ENCODE measurements at places on chromosomes 12 and 14. TPM values are rescaled to one million over a fixed set of nuclear protein-coding genes. Genes with fewer than 3 reads are reported as not detected.

GRCh38 chr12:120115066-120115465, 1.5 kb downstream of the RAB35 start:
- no peak for DNase-seq

GRCh38 chr12:132398386-132398991, 69.1 kb upstream of the GALNT9 start:
- DNase-seq: no peak

DNA sequence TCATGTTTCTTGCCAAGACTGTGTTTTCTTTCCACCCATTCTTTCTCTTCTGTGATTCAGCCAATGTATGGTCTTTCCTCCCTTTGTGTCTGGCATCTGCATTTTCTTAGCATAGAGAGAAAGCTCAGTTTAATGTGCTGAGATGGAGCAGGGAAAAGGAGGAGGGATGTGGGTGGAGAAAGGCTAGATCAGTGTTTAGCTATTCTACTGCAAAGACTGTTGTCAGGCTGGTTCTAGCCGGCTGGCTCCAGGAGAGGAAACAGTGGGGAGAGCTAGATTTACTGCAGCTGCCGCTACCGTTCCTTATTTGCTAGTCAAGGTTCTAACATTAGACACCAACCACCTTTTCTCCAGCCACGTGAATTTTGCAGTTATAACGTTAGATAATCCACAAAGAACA, 5.2 kb upstream of the RIMKLB start:
- peak; percentile 12 for DNase-seq

- peak; percentile 49 for DNase-seq
Observed at GRCh38 chr12:63787306-63787705, 7.6 kb downstream of the RXYLT1 start.

GRCh38 chr12:78683031-78683430, 181.5 kb upstream of the SYT1 start:
- no peak for DNase-seq

GRCh38 chr14:102417001-102417431, 54.3 kb downstream of the TECPR2 start:
- DNase-seq: no peak

DNA sequence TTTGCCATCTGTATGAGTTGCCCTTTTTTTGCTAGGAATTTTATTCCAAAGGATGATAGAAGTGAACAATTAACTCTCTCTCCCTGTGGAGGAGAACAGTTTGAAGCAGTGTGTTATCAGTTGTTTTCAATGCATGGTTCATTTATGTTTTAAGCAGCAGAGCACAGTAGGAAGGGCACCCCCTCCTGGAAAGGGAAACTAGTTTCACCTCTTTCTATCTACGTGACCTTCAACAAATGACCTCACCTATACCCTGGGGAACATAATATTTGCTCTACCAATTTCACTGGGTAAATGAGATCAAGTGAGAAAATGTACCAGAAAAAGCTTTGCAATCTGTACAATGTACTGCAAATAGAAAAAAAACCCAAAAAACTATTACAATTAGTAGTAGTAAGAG, 5.4 kb upstream of the DCP1B start:
- no peak for DNase-seq

GRCh38 chr14:89757313-89757939, 197.1 kb downstream of the EFCAB11 start:
- DNase-seq: no peak

DNA sequence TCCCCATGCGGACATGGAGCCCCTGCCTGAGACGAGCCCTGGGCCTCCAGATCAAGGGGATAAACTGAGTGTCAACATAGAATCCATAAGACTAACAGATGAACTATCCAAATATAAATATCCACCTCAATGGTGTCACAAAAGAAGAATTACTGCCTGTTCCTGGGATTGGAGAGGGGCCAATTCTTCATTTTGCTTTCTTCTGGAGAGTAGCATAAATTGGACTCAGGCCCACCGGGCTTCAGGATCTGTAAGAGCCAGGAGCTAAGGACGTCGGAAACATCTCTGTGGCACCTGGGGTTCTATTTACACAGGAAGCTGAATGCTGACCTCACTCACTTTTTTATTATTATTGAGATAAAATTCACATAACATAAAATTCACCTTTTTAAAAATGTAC, 408.2 kb upstream of the CCDC196 start:
- DNase-seq: no peak

GRCh38 chr12:32181498-32182175, 75.0 kb downstream of the BICD1 start:
- no peak for DNase-seq

DNA sequence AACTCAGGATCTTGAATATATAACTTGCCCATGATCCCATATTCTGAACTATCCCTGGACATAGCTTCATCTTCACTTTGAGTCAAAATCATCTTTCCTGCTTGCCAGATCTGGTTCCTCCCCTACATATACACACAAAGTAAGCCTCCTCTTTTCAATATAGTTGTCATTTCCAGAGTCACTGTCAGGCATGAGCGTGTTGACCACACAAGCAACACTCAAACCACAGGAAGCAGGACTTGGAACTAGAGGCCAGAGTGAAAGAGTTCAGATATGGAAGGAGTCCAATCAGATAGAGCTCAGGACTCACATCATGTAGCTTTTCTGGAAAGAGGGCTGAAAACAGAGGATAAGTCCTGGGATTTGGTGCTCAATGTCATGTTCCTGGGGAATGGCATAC, 1140.6 kb downstream of the BCL11B start:
- no peak for DNase-seq

DNA sequence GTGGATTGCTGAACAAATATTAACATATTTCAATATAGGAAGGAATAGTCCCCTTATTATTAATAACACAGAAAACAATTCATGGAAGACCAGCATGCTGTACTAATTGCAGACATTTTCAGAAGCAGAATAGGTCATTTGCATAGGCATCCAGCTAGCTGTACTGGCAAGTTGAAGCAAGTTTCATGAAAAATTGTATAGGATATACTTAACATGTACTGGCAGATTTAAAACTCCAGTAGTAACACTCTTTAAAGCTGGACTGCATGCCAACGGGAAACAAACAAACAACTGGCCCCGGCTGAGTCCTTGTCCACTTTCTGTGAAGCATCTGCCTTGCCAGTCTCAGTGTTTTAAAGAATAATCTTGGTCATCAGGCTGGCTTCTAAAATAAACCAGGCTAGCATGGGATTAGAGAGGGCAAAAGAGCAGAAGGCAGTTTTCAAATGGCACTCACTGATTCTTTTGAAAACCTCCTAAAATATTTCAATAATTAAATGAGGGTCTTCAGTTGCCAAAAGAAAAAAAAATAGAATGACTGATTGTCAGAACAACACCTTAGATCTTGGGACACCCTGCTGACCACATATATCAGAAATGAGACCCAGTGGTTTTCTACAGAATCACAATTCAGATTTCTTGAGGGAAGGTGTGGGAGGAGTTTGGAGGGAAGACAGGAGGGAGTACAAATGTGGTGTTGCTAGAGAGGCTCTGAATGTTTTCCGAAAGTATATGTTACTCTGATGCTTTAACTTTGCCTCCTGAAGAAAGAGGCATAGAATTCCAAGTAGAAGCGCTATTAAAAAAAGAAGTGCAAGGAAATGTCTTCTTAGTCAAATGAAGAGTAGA, 122.5 kb upstream of the KRAS start:
- DNase-seq: no peak

GRCh38 chr14:97848317-97848980, 1051.3 kb downstream of the VRK1 start:
- no peak for DNase-seq

DNA sequence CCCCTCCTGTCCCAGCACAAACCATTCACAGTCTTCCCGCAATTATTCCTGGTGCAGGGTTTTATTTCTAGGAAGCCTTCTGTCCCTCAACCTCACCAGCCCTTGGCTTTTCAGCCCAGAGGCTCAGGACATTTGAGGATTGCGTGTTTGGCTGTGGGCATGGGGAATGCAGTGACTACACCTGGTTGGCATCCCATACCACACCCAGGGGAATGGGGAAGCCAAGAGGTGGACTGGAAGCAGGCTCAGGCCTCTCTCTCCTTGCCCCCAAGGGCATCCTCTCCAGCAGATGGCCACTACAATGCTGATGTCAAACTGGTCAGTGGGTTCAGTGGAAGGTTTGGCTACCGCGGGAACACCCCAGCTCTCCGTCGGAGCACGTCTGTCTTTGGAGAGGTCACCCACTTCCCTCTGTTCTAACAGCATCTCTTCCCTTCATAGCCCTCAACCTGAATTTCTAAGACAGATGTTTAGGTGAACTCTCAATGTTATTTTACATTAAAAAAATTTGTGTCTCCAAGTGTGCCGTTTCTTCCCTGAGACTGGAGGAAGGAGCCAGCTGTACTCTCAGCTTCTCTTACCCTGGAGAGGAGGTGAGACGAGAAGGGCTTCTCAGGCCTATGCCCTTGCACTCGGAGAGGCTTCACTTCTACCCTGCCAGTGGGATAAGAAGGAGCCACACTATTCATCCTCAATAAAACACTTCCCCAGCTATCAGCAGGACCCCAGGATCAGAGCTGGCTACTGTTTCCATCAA, 35.5 kb downstream of the DCAF4 start:
- peak; percentile 25 for DNase-seq

DNA sequence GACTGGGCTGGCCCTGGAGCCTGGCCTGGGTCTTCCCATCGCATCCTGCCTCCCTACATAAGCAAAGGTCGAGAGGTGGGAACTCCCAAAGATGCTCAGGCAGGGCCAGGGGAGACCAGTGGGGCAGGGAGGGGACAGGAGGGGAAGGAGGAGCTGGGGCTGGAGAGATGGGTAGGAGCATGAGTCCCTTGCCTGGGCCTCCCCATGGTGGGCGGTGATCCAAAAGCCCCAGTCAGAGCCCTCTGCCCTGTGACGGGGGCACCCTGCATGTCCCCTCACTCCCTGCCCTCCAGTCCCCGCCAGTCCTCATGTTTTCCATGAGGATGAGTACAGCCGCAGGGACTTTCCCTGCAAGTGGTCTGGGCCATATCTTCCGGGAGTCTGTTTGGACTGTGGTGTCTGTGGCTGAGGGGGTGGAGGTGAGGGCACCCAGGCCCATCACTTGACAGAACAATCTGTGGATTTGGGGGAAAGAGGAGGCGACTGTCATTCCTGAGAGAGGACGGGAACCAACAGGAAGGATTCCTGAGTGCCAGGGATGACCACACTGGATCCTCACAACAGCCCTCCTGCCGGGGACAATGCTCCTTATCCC, 9.3 kb downstream of the BDKRB2 start:
- DNase-seq: no peak

DNA sequence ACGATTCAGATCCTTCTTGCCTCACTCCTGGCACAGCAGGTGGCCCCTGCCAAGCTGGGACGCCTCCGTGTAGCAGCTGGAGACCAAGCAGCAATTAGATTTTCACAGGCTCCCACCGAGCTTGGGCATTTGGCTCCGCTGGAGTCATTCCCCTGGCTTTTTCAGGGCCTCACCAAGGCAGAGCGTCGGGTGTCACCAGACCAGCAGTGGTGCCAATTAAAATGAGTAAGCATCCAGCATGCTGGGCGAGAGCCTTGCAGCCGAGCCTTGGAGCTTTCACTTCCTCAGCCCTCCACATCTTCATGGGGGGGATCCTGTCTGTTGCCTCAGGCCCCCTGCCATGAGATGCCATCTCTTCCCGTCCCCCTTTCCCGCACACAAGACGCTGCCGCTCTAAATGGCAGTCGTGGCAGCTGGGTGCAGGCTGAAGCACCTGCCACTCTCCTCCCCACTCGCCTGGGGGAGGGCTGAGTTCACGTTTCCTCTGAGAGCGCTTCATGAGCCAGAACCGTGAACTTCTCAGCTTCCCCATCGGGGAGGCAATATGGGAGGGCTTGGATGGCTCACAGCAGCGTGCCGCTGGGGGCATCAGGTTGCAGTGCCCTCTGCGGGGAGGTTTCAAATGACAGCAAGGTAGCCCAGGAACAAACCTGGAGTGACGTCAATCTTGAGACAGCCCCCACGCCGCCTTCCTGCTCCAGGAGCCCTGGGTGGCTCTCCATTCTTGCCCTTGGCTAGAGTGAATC, 11.7 kb downstream of the TPCN1 start:
- DNase-seq: no peak

GRCh38 chr12:132366341-132366861, 37.0 kb upstream of the GALNT9 start:
- no peak for DNase-seq

DNA sequence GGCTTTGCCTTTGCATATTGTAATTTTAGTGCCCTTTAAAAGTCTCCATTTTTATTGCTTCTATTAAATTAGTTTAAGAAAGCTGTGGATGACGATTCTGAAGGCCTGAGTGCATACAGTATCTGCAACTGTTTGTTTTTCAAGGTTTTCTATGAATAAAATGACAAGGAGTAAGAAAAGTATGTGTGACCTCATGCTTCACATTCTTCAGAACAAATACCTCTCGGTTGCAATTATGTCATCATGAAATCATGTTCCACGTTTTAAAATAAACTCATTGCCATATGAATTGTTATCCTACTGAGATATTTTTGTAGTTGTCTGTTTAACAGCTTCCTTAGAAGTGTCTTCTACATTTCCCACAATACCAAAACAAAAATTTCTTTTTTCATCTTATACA, 374.6 kb downstream of the MDGA2 start:
- no peak for DNase-seq

GRCh38 chr14:22564463-22564862, 24.6 kb downstream of the DAD1 start:
- no peak for DNase-seq

GRCh38 chr14:74918380-74918779, 4.7 kb downstream of the RPS6KL1 start:
- no peak for DNase-seq

- DNase-seq: no peak
Observed at GRCh38 chr12:41205070-41205709, 17.1 kb downstream of the PDZRN4 start.

DNA sequence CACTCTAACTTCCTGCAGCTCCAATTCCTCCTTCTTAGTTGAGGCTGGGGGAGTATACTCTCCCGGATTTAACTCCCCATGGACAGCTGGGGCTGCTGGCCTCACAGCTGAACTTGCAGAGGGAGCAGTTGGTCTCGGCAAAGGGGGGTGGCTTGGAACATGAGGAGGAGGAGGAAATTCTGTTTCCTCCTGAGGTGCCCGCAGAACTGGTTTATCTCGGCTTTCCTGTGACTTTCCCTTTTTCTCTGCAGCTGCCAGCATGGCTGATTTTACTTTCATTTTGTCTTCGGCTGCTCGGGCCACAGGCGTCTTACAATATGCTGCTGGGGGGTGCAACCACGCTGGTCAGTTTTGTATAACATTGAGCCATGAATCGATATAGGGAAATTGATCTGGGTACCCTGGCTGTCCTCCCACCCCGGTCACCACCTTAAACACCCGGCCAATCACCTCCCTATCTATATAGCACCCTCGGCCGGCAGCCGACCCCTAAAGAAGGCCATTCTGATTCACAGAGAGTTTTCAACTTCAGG, 1317.6 kb downstream of the TMEM121 start:
- no peak for DNase-seq

GRCh38 chr12:76236640-76237039, 111.6 kb downstream of the BBS10 start:
- DNase-seq: peak; percentile 45

GRCh38 chr12:49346659-49347310, at the start of gene DNAJC22:
TSS of gene DNAJC22 (plus strand) at chr12:49346888. CDS start at chr12:49348873, 1,985 bp downstream.
- DNase-seq: no peak

UNC79 gene
- 0.05 TPM for total RNA-seq

ARHGAP9 gene
- total RNA-seq: 0.50 TPM

SLCO1B1 gene
- total RNA-seq: not detected

C12orf60 gene
- total RNA-seq: 0.92 TPM

KRT79 gene
- not detected for total RNA-seq

OVCH1 gene
- not detected for total RNA-seq

ST8SIA1 gene
- total RNA-seq: not detected

GARIN6 gene
- not detected for total RNA-seq

Data from HFFc6 (cell line).